T-helper 2 cell (primary cell): ENCODE measurements at places on chromosomes 5 and 9.

DNA sequence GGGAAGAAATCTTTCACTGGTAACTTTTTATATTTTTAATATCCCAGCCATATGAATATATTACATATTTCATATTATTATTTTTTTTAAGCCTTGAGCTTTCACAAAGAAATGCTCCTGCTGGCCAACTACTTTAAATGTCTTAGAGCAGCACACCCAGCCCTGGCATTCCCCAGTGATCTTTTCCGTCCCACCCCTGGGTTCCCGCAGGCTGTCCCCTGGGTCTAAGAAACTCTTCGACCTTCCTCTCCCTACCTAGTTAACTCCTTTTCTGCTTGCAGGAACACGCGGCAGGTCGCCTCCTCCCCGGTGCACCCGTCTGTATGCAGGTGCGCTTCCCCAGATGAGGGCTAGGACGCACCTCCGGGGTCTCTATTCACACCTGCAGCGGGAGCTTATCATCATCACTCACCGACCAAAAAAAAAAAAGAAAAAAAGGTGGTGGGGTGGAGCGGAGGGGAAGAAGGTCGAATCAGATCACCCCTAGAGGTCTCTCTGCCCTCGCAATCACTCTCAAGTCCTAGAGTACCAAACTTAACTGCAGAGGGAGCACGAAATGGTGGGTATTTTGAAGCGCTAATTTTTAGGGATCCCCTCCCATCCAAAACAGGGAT is 696 bp downstream of the ZFP62 start:
- DNase-seq = peak; percentile 72

- no peak for DNase-seq
Observed at GRCh38 chr5:170867825-170868224, 6.0 kb downstream of the RANBP17 start.

DNA sequence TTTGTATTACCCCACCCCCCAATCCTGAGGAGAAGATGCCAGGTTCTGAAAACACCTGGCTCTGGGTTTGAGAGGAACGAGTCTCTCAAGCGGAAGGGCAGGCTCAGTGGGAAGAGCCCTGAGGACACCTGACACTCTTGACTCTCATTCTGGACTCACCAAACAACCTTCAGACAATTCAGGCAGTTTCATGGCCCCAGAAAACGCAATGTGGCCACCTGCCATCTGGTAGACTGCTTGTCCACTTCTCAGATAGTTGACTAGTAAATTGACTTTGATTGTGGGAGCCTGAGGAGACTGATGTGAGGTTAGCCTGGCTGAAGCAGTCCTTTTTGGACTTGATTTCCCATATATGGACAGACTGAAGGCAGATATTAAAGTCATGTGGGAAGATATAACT is 117.5 kb upstream of the FSTL4 start:
- no peak for DNase-seq

DNA sequence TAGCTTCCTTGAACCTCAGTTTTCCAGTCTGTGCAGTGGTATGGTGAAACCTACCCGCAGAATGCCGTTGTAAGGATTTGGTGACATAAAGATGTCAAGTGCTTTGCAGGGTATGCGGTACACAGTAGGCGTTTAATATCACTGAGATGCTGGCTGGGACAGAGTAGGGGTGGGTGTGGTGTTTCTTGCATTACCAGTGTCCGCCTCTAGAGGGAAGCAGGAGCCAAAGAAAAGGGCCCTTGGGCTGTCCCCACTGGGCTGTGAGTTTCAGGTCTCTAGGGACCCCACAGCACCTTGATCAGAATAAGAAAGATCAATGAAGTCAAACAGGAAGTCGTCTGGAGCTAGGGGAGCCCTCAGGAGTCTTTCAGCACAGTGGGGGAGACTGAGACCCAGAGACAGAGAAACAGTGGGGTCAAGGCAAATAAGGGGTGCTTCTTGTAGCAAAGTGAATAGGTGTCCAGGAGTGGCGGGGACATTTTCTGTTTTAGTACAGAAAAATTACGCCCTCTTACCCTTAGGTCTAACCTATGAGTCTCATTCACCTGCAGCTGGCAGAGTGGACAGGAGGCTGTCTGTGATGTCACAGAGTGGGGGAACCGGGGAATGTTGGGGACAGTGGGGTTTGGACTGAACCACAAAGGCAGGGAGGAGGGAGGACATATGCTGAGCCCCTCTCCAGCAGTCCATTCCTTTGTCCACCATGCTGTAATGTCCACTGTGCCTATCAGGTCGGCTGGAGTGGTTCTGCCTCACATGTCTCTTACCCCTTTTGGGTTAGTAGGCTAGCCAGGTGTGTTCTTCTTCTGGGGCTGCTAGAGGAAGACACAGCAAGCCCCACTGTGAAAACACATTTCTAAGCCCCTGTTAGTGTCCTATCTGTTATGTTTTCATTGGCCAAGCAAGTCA is 4.7 kb upstream of the TEX53 start:
- DNase-seq = peak; percentile 45

- DNase-seq = no peak
Observed at GRCh38 chr5:7397937-7398336, 2.0 kb downstream of the ADCY2 start.

- DNase-seq = no peak
Observed at GRCh38 chr9:120768247-120768646, 25.0 kb downstream of the FBXW2 start.

- no peak for DNase-seq
Observed at GRCh38 chr5:108432024-108432423, 50.1 kb upstream of the FBXL17 start.

- DNase-seq = no peak
Observed at GRCh38 chr5:5293029-5293428, 129.4 kb upstream of the ICE1 start.

DNA sequence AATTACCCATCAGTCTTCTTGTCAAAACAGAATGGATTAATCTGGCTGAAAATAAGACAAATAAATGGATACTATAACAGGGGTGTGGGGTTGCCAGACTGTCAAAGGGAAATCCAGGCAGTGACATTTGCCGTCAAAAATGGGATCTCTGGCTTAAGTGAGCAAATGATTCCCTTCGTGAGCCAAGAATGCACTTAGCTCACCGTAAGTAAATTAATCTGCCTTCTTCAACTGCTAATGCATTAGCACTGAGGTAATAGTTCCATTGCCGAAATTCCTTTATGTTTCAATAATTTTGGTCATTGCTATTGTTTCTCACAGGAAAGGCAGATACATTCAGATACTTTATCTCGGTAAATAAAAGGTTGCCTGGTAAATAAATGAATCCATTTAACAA is 377.8 kb downstream of the KIAA0825 start:
- no peak for DNase-seq

DNA sequence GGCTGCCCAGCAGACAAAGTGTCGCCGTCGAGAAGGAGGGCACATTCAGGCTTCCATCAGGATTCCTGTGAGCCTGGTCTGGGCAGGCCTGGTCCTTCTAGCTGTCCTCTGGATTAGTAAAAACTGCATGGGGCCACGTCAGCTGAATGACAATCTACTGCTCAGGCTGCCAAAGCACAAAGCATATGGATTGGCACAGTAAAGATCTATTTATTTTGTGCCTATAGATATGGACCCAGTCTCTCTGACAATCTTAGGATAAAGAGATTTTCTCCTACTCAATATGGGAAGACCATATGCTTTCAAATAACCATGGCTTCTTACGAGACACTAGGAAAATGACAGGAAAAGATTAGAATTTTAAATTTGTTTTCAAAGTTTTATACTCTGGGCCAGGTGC is 24.1 kb downstream of the ANKH start:
- DNase-seq = no peak

DNA sequence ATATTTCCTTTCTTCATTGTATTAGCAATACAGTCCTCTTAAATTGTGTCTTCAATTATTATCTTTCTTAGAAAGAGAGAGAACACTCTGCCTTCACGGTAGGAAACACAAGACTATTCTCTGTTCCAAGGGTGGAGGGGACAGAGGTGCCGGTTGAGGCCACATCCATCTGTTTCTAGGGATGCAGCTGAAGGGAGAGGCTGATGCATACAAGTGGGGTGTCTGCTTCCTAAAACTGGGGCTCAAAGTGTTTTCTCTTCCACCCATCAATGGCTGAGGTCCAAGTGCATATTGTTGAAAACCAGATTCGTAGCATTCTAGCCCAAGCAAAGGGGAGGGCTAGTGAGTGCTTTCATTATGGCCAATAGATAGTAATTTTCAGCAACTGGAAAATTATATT is 9.5 kb downstream of the IRX2 start:
- DNase-seq = no peak

- DNase-seq = no peak
Observed at GRCh38 chr9:7785813-7786212, 13.8 kb downstream of the DMAC1 start.

GRCh38 chr5:131289738-131290137 is 25.9 kb downstream of the CDC42SE2 start:
- no peak for DNase-seq

- DNase-seq = peak; percentile 54
Observed at GRCh38 chr9:6024035-6024554, 8.7 kb upstream of the RANBP6 start.

DNA sequence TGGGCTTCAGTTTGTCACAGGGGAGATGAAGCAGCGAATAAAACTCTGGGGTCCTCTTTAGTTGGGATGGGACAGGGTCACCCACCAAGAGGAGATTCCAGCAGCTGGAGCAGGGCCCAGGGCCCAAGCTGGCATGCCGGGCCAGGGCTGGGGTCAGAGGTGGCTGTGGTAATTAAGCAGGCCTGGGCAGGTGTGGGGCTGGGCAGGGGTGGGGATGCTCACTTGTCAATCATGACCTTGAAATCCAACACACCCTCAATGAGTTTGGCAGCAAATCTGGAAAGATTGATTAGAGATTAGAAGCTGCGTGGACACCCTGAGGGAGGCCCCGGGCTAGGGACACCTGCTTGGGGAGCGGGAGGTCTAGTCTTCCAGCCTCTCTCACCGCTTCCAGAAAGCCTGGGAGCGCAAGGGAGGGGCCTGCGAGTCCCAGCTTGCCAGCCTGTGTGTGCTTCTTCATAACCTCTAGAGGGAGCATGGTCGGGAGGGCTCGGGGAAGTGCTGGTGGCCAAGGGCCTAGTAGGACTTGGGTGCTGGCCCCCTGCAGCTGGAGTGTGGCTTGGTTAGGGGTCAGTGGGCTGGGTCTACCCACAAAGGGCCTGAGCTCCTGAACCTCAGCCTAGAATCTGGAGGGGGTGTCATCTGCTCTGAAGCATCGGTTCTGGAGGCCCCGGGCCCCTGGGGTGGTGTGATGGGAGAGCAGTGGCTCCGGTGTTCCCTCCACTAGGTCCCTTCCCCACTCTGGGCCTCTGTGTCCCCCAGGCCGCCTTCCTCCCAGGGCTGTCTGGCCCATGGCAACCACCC is 7.6 kb downstream of the CRAT start:
- no peak for DNase-seq

- no peak for DNase-seq
Observed at GRCh38 chr5:177368869-177369644, 11.3 kb downstream of the RGS14 start.

DNA sequence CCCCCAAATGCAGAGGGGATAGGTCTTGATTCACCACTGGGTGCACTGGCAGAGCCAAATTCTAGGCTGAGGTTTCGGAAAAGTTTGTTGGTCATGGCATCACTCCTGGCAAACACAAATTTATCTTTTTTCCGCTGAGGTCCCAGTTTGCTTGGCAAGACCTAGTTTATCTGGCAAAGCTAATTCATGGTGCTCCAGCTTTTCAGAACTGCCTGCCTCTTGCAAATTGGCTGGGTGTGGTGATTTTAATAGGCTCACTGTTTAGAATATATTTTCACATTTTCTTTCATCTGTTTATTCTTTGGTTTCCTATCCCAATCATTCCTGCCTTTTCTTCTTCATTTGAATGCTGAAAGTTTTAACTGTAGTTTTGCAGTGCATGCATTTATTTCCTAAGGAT is 50.5 kb upstream of the MAMDC2 start:
- DNase-seq = no peak

DNA sequence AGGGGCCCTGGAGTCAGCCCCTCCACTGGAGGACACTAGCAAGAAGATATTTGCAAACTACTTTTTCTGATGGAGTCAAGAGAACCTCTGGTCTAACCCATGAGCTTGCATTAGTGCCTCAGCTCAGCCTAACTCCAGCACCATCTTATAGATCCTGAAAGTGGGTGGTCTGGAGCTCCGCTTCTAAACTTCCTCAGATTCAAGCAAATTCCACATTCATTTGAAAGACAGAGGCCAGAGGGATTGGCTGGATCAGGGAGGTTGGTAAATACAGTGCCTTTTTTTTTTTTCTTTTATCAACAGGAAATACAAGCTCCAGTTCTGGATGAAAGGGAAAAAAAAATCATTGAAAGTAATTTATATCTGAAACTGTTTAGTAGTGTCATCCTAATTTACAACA is 99.9 kb downstream of the ENC1 start:
- DNase-seq = no peak

- DNase-seq = no peak
Observed at GRCh38 chr5:15752663-15753285, 252.8 kb downstream of the FBXL7 start.

- DNase-seq = no peak
Observed at GRCh38 chr9:22469928-22470544, 23.4 kb downstream of the DMRTA1 start.

DNA sequence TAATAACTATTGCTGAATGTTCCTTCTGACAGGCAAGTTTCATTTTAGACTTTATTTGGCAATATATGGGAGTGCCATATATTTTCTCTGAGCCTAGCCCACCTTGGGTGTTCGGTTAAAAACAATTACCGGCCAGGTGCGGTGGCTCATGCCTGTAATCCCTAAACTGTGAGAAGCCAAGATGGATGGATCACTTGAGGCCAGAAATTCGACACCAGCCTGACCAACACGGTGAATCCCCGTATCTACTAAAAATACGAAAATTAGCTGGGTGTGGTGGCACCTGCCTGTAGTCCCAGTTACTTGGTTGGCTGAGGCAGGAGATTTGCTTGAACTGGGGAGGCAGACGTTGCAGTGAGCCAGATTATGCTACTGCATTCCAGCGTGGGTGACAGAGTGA is 47.9 kb downstream of the TNFSF15 start:
- DNase-seq = no peak

DNA sequence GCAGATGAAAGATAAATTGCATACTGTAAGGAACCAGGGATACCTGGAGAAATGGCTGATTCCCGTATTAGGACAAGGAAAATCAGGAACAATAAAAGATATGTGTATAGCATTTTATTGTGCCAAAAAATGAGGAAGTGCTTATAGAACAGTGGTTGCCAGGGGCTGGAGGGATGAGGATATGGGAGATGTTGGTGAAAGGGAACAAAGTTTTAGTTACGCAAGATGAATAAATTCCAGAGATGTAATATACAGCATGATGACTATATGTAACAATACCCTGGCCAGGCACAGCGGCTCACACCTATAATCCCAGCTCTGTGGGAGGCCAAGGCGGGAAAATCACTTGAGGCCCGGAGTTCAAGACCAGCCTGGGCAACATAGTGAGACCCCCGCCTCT is 101.8 kb downstream of the CDK5RAP2 start:
- DNase-seq = no peak
